ENCODE measurements at places on chromosomes 4 and X.

- DNase-seq = no peak
Observed at GRCh38 chr4:176193938-176194337, 1.4 kb downstream of the SPATA4 start.

- no peak for DNase-seq
Observed at GRCh38 chr4:111400741-111401140, 744.5 kb upstream of the FAM241A start.

DNA sequence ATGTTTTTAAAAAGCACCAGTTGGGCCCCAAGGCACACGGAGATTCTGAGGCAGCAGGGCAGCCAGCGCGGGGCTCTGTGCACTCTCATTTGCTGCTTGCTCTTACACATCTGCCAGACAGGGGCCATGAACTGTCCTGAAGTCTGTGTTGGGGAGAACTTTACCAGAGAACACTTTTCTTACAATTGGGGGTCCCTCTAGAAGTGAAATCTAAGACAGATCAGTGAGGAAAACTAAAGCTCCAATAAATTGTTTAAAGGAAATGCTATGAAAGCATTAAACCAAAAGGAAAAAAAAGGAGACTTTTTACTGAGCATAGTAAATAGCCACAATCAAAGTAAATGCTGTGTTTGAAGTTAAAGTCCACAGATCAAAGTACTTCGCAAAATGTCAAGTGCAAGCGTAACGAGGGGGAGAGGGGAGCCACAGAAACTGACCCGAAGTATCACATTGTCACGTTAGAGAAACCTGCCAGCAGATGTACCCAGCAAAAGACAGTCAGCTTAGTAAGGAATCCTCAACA is 37.8 kb downstream of the SORBS2 start:
- no peak for DNase-seq

GRCh38 chr4:165931741-165932140 is 58.7 kb downstream of the TLL1 start:
- no peak for DNase-seq

- DNase-seq = no peak
Observed at GRCh38 chr4:27702730-27703431, 842.2 kb downstream of the STIM2 start.

DNA sequence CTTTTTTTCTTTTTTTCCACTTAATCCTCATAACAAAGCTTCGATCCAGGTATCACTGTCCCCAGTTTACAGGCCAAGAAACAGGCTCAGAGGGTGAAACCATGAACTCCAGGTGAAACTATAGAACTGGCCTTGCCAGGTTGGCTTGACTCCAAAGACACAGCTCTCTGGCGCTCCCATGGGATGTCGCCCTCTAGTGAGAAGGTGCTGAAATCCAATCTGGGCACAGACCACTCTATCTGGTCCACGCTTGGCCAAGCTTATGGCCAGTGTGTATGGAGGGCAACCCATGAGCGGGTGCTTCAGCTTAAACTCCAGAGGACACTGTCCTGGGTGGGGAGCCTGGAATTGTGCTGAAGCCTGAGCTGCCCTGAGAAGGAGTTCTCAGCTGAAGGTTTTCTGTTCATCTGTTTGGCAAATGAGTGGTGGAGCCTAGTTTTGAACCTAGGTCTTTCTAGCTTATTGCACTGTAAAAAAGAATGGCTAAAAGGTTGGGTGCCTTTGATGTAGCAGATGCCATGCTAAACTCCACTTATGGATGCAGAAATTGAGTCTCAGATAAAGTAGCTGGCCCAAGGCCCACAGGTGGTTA is 70.5 kb downstream of the SEL1L3 start:
- DNase-seq = peak; percentile 70

GRCh38 chr4:101651778-101652177 is 138.8 kb upstream of the BANK1 start:
- no peak for DNase-seq
